ENCODE measurements at places on chromosomes 1 and 21.

DNA sequence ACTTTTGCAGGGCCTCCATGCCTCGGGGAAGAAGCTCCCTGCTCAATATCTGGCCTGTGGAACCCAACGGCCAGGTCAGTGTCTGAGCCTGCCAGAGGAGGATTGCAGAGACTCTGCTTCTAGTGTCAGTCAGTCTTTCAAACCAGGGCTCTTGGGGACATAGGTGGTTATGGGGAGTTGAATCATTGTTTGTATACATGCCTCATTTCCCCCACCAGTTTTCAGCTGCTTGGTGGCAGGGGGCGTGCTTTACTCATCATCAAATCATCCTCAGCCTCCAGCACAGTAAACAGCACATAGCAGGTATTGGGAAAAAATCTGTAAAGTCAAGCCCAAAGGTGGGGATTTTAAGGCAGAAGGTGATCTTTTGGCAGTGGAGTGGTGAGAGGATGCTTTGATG, 17.4 kb upstream of the FAM89A start:
- DNase-seq, result no peak

- no peak for DNase-seq
Measured at GRCh38 chr1:58702261-58703141, 2.6 kb upstream of the MYSM1 start.

- no peak for DNase-seq
Measured at GRCh38 chr1:182229921-182230491, 161.6 kb downstream of the GLUL start.

DNA sequence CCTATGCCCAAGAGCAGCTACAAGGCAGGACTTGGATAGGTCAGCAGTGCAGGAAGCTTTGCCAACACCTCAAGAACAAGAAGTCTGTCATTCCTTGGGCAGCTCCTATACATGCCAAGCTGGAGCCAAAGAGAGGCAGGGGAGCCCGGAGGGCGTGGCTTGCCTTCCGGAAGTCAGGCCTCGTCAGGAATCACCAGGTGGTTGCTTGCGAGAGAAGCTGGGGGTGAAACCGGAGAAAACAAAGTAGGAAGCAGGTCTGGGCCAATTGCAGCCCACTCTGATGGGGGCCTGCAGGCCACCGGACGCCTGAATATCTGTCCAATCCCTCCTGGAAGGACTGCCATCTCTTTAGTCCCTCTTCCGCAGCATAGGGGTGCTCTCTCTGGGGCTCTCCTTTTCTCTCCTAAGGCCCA, 794 bp upstream of the FAM76A start:
- no peak for DNase-seq

DNA sequence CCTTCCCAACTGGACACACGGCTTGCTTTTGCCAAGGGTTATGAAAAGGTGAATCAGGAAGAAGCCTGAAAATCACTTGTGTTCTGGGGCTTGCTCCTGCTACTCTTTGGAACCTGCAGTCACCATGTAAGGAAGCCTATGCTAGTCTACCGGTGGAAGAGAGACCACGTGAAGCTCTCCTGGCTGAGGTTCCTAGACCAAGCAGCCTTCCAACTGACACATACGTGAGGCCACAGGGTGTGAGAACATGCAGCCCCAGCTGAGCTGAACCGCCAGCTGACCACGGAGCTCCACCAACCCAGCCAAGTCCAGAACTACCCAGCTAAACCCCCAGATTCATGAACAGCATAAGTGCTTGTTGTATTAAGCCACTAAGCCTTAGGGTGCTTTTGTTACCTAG, 72.8 kb upstream of the KRTAP19-8 start:
- DNase-seq, result no peak

DNA sequence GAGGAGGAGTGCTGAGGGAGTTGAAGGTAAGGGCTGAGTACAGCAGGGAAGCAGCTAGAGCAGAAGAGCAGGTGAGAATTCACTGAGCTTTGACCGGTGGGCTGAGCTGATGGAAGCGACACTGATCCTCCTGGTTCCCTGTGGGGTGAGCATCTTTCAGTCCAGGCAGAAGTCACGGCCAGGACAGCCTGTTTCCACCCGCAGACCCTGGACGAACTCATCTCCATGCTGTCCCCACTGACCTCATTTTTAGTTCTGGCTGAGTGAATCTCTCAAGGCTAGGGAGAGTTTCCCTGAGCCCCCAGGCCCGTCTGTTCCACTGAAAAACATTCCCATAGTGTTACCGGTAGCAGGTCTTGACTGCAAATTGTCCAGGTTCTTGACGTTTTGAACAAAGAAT, 31.5 kb downstream of the FAM163A start:
- no peak for DNase-seq

DNA sequence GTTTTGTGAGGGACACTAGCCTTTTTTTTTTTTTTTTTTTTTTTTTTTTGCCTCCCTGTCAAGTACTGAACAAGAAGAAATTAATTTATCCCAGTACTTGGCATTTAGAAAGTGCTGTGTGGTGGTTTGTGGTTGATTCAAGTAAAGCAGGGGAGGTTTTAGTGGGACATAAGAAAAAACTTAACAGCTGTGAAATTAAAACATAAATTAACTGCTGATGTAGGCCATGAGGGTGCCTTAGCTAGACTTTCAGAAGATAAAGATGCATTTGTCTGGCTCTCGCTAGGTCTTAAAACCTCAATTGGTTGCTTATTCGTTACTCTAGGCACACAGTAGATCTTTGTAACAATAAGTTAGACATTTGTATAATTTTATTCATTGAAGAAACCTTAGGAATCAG, 52.3 kb downstream of the SPATA46 start:
- DNase-seq, result no peak

DNA sequence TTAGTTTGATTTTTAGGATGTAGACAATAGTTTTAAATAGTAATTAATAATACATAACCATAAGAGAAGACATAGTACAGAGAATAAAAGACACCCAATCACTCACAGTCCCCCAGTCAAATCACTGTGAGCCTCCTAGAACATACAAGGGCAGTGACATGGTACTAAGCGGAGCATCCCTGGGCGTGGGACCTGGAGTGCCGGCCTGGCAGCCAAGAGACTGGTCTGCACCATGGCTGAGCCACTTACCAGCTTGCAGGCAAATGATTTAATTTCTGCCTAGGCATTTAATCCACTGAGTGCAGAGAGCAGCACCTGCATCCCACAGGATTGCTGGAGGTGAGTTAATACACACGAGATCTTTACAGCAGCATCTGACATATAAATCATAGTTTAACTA, 20.4 kb downstream of the SDHB start:
- no peak for DNase-seq

DNA sequence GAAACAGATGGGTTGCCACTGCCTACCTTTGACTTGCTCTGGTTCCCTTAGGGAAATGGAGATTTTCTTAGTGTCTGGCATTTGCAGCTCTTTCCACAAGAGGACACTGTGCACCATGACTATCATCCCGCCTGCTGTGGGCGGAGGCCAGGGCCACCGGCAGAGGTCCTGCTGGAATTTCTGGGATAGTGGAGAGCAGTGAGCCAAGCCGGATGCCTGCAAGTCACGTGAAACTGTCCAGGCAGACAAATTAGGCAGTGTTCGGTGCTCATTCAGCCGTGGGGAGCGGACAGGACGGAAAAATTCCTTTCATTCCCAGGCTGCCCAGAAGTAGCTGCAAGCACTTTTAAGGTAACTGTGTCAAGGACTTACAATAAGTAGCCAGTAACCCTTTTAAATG, 43.4 kb downstream of the IGSF5 start:
- no peak for DNase-seq

All from activated effector memory CD4-positive, alpha-beta T cell treated with Interleukin-2 at 50 U/mL for 16 hours (primary cell).